Left lung (tissue), 14 donors: ENCODE measurements at places on chromosomes 7 and 10. TPM values are rescaled to one million over a fixed set of nuclear protein-coding genes. Genes with fewer than 3 reads are reported as not detected.

TRUB1 gene
- 14.7 TPM for total RNA-seq

VGF gene
- not detected for total RNA-seq

ZNF862 gene
- 9.8 TPM for total RNA-seq

TES gene
- 113 TPM for total RNA-seq

FRMPD2 gene
- 0.06 TPM for total RNA-seq

RHOBTB1 gene
- 16.3 TPM for total RNA-seq
